ENCODE measurements at places on chromosomes 1 and 21.

- no peaks in the 10 kb centered on the region for H3K4me1 ChIP-seq
- no peaks in the 10 kb centered on the region for H3K36me3 ChIP-seq
- no peak overlapping the region for H3K27ac ChIP-seq
- DNase-seq, result peak; percentile 2
These were observed 440.2 kb downstream of the PTPRU start for GRCh38 chr1:29676496-29676895.

- DNase-seq, result no peak
- H3K4me3 ChIP-seq, result no peak overlapping the region
- peak overlapping the region; percentile 99 for H3K27ac ChIP-seq
These were observed 1.6 kb downstream of the NSUN4 start for GRCh38 chr1:46342084-46342656.

DNA sequence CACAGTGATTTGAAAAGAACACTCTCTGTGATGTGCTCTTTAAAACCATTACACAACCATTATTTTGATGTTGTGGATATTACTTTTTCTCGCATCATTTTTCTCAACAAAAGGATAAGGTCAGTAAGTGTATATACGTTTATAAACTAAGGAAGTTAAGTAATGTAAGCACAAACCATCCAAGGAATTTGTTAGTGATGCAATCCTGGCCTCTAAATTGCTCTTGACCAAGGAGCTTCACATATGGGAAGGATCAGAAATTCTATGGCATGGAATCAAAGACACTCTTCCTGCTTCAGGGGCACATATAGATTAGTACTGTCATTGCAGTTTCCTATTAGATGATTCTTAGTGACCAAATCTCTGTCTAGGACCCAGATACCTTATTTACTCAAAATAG is 3.6 kb upstream of the PPP2R5A start:
- no peaks in the 10 kb centered on the region for H3K27me3 ChIP-seq
- peaks cover 6% of the 10 kb centered on the region for H3K4me1 ChIP-seq

GRCh38 chr21:35077975-35078374 is 28.9 kb upstream of the RUNX1 start:
- H3K36me3 ChIP-seq, result no peaks in the 10 kb centered on the region
- no peak for DNase-seq
- no peak overlapping the region for H3K27ac ChIP-seq
- no peaks in the 10 kb centered on the region for H3K4me1 ChIP-seq
- H3K4me3 ChIP-seq, result no peak overlapping the region
- no peaks in the 10 kb centered on the region for H3K27me3 ChIP-seq
